ENCODE measurements at places on chromosomes 3 and 15. TPM values are rescaled to one million over a fixed set of nuclear protein-coding genes. Genes with fewer than 3 reads are reported as not detected.

GRCh38 chr15:66649235-66649984, 52.6 kb upstream of the SMAD6 start:
- H3K4me3 ChIP-seq, result no peak overlapping the region
- DNase-seq, result no peak
- H3K4me1 ChIP-seq, result peaks cover 5% of the 10 kb centered on the region
- no peaks in the 10 kb centered on the region for H3K36me3 ChIP-seq
- H3K27me3 ChIP-seq, result no peaks in the 10 kb centered on the region
- H3K27ac ChIP-seq, result no peak overlapping the region

GRCh38 chr3:171115667-171116066, 89.1 kb upstream of the SLC2A2 start:
- no peaks in the 10 kb centered on the region for H3K4me1 ChIP-seq
- H3K27ac ChIP-seq, result no peak overlapping the region
- no peak for DNase-seq
- peaks cover 17% of the 10 kb centered on the region for H3K36me3 ChIP-seq
- no peaks in the 10 kb centered on the region for H3K27me3 ChIP-seq

- H3K27ac ChIP-seq, result no peak overlapping the region
- no peaks in the 10 kb centered on the region for H3K27me3 ChIP-seq
- no peaks in the 10 kb centered on the region for H3K36me3 ChIP-seq
- no peaks in the 10 kb centered on the region for H3K4me1 ChIP-seq
- H3K4me3 ChIP-seq, result no peak overlapping the region
Measured at GRCh38 chr15:44092221-44092620, 102.8 kb downstream of the FRMD5 start.

- no peak overlapping the region for H3K27ac ChIP-seq
- no peak overlapping the region for H3K4me3 ChIP-seq
- no peaks in the 10 kb centered on the region for H3K36me3 ChIP-seq
- no peak for DNase-seq
Measured at GRCh38 chr3:122918576-122919290, 108.8 kb downstream of the SEMA5B start.

GRCh38 chr3:54531741-54532140, 396.1 kb downstream of the LRTM1 start:
- no peak overlapping the region for H3K27ac ChIP-seq
- no peaks in the 10 kb centered on the region for H3K36me3 ChIP-seq
- no peaks in the 10 kb centered on the region for H3K27me3 ChIP-seq
- H3K4me3 ChIP-seq, result no peak overlapping the region

DNA sequence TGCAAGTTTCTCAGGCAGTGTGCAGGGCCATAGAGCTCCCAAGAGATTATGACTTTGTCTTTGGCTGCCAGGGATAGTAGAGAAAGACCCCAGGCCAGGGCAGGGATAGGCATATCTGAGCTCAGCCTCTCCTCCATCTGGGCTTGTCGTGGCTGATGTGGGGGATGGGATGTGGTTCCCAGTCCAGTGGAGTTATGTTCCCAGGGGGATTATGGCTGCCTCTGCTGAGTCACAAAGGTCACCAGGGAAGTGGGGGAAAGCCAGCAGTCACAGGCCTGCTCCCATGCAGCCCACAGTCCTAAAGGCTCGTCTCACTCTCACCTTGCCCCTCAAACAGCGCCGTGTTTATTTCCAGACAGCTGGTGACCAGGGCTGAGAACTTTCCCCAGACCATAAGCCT, 354.9 kb downstream of the SI start:
- no peak overlapping the region for H3K27ac ChIP-seq
- H3K36me3 ChIP-seq, result no peaks in the 10 kb centered on the region
- H3K4me3 ChIP-seq, result no peak overlapping the region
- H3K4me1 ChIP-seq, result no peaks in the 10 kb centered on the region

DNA sequence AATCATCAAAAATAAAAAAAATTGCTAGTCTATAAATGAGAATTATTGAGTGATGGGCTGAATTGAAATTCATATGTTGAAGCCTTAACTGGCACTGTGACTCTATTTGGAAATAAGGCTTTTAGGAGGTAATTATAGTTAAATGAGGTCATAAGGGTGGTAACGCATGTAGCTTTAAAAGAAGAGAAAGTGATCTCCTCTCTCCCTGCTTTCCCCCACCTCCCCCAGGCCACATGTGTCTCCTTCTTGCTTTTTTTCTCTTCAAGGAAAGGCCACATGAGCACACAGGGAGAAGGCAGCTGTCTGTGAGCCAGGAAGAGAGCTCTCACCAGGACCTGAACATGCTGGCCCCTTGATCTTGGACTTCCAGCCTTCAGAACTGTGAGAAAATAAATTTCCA, 48.2 kb upstream of the ARPP19 start:
- no peak for DNase-seq
- no peaks in the 10 kb centered on the region for H3K27me3 ChIP-seq
- no peak overlapping the region for H3K27ac ChIP-seq
- H3K4me3 ChIP-seq, result no peak overlapping the region
- peaks cover 33% of the 10 kb centered on the region for H3K36me3 ChIP-seq

- peak overlapping the region; percentile 39 for H3K27ac ChIP-seq
- DNase-seq, result no peak
- no peaks in the 10 kb centered on the region for H3K36me3 ChIP-seq
- no peaks in the 10 kb centered on the region for H3K27me3 ChIP-seq
Measured at GRCh38 chr3:50317300-50317699, 5.2 kb downstream of the HYAL2 start.

- H3K27me3 ChIP-seq, result no peaks in the 10 kb centered on the region
- H3K4me1 ChIP-seq, result no peaks in the 10 kb centered on the region
- DNase-seq, result no peak
Measured at GRCh38 chr3:101074518-101074917, 81.3 kb upstream of the ABI3BP start.

DNA sequence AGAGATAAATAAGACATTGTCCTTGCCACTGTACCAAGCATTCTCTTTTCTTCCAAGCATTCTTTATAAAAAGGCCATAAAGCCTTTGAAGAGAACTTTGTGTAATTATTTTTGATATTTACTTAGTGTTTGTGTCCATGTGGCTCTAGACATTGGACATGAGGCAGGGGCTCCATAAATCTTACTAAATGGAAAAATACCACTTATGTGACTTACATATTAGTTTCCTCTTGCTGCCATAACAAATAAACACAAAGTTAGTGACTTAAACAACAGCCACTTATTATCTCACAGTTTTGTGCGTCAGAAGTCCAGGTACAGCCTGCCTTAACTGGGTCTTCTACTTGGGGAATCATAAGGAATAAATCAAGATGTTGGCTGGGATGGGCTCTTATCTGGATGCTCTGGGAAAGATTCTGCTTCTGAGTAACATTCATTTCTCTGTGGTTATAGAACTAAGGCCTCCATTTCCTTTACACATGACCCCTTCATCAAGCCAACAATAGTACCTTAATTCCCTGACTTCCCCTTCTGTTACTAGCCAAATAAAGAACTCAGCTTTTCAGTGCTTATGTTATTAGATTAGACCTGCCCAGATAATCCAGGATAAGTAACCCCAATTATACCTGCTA, 59.9 kb upstream of the COL8A1 start:
- no peaks in the 10 kb centered on the region for H3K36me3 ChIP-seq
- no peaks in the 10 kb centered on the region for H3K27me3 ChIP-seq
- H3K4me3 ChIP-seq, result no peak overlapping the region
- DNase-seq, result no peak
- H3K27ac ChIP-seq, result no peak overlapping the region
- H3K4me1 ChIP-seq, result no peaks in the 10 kb centered on the region

DNA sequence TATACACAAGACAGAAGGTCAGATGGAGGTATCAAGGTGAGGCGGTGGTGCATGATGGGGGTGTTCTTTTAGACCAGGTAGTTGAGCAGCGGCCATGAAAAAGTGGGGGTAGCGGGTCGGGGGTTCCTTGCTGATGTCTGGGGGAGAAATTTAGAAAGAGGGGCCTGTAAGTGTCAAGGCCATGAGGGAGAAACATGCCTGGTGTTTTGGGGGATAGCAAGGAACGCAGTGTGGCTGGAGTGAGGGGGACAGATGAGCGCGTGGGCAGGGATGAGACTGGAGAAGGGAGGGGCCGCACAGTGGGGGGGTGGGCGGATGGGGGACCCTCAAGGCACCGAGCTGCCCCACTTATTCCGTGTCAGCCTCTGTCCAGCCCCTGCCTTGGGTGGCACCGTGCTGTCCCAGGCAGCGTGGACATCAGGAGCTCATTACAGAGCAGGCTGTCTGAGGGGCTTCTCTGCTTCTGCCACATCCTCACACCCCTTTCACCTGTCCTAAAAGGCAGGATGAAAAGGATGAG, 143.3 kb downstream of the SMAD6 start:
- no peaks in the 10 kb centered on the region for H3K36me3 ChIP-seq
- H3K4me3 ChIP-seq, result no peak overlapping the region
- no peak for DNase-seq
- H3K27ac ChIP-seq, result no peak overlapping the region
- peaks cover 9% of the 10 kb centered on the region for H3K4me1 ChIP-seq
- H3K27me3 ChIP-seq, result peaks cover 13% of the 10 kb centered on the region

GRCh38 chr3:146161663-146162002, 649 bp upstream of the PLOD2 start:
- H3K27ac ChIP-seq, result no peak overlapping the region
- no peaks in the 10 kb centered on the region for H3K36me3 ChIP-seq
- peaks cover 10% of the 10 kb centered on the region for H3K4me1 ChIP-seq
- peaks cover 11% of the 10 kb centered on the region for H3K27me3 ChIP-seq

DNA sequence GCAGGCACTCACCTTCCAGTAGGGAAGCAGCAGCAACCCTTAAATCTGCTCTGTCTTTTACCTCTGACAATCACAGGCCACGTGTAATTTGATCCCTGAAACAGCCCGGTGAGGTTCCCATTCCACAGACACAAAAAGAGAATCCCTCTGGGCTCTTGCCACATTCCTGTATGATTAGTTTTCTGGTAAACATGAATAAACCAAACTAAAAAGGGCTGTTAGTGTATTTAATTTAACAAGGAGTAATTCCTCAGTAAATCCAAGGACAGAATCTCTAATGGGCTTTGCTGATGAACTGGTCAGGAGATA, 186.9 kb downstream of the FAM43A start:
- H3K27me3 ChIP-seq, result no peaks in the 10 kb centered on the region
- H3K36me3 ChIP-seq, result no peaks in the 10 kb centered on the region
- no peak overlapping the region for H3K27ac ChIP-seq
- DNase-seq, result no peak

DNA sequence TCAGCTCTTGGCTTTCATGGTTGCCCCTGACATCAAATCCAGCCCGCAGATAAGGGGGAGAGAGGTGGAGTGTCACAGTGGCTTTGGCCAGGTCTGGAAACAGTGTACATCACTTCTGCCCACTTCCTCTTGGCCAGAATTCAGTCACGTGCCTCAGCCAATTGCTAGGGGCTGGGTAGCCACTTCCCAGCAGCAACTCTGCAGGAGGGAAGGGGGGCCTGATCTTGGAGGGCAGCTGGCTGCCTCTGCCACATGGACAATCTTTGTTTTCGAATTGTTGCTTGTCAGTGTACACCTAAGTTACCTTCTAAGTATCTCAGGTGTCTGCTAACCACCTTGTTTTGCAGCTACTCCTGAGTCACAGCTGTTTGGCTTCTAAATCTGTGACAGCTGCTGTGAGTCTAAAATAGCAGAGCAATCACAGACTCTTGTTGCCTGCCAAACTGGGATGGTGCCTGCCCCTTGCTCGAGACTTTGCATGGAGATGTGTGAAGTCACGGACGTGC, 41.0 kb upstream of the LIMD1 start:
- H3K27ac ChIP-seq, result peak overlapping the region; percentile 49
- H3K27me3 ChIP-seq, result no peaks in the 10 kb centered on the region
- no peak for DNase-seq
- peaks cover 2% of the 10 kb centered on the region for H3K36me3 ChIP-seq
- H3K4me1 ChIP-seq, result peaks cover 35% of the 10 kb centered on the region

GRCh38 chr3:69558912-69559311, 173.0 kb upstream of the FRMD4B start:
- no peak overlapping the region for H3K27ac ChIP-seq
- H3K36me3 ChIP-seq, result no peaks in the 10 kb centered on the region
- no peak for DNase-seq
- no peak overlapping the region for H3K4me3 ChIP-seq
- H3K27me3 ChIP-seq, result no peaks in the 10 kb centered on the region
- H3K4me1 ChIP-seq, result no peaks in the 10 kb centered on the region

- H3K27ac ChIP-seq, result no peak overlapping the region
- H3K36me3 ChIP-seq, result no peaks in the 10 kb centered on the region
- no peaks in the 10 kb centered on the region for H3K27me3 ChIP-seq
- H3K4me3 ChIP-seq, result no peak overlapping the region
Measured at GRCh38 chr3:185423178-185423577, 60.2 kb downstream of the MAP3K13 start.

GRCh38 chr15:71443538-71443937, 328.3 kb downstream of the THSD4 start:
- no peak overlapping the region for H3K27ac ChIP-seq
- no peaks in the 10 kb centered on the region for H3K27me3 ChIP-seq
- peak; percentile 45 for DNase-seq
- H3K4me1 ChIP-seq, result no peaks in the 10 kb centered on the region
- H3K36me3 ChIP-seq, result no peaks in the 10 kb centered on the region

DNA sequence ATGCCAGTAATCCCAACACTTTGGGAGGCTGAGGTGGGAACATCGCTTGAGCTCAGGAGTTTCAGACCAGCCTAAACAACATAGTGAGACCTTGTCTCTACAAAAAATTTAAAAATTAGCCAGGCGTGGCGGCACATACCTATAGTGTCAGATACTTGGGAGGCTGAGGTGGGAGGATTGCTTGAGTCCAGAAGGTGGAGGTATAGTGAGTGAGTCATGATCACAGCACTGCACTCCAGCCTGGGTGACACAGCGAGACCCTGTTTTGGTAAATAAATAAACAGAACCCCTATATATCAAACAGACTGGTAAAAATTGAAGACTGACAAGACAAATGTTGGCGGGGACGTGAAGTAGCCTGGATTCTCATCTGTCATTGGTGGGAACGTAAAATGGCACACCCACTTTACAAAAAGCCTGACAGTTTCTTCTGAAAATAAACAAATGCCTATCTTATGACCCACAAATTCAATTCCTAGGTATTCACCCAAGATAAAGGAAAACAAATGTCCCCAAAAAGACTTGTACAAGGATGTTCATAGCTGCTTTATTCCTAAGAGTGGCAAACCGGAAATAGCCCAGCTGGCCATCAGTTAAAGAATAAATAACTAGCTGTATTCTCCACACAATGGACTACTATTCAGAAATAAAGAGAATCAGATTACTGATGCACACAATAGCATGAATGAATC, 47.0 kb upstream of the GK5 start:
- H3K36me3 ChIP-seq, result no peaks in the 10 kb centered on the region
- H3K4me1 ChIP-seq, result peaks cover 48% of the 10 kb centered on the region
- H3K27ac ChIP-seq, result no peak overlapping the region
- H3K4me3 ChIP-seq, result no peak overlapping the region
- H3K27me3 ChIP-seq, result no peaks in the 10 kb centered on the region

GRCh38 chr15:49467746-49468480, 44.9 kb downstream of the FGF7 start:
- no peak for DNase-seq
- no peaks in the 10 kb centered on the region for H3K27me3 ChIP-seq
- no peaks in the 10 kb centered on the region for H3K4me1 ChIP-seq
- no peak overlapping the region for H3K27ac ChIP-seq

- H3K27me3 ChIP-seq, result peaks cover 41% of the 10 kb centered on the region
- H3K4me3 ChIP-seq, result no peak overlapping the region
- H3K27ac ChIP-seq, result no peak overlapping the region
- no peaks in the 10 kb centered on the region for H3K36me3 ChIP-seq
Measured at GRCh38 chr3:128481438-128481942, 11.5 kb downstream of the GATA2 start.

CELF6 gene
- total RNA-seq, result 2.8 TPM

SCN11A gene
- total RNA-seq, result not detected

PPP1R14D gene
- not detected for total RNA-seq

HRG gene
- total RNA-seq, result not detected

AGBL1 gene
- total RNA-seq, result not detected
